Chondrocyte (in vitro differentiated cells): ENCODE measurements at places on chromosomes 3 and 15. TPM values are rescaled to one million over a fixed set of nuclear protein-coding genes. Genes with fewer than 3 reads are reported as not detected.

GRCh38 chr3:46812237-46812791 is 50.9 kb downstream of the MYL3 start:
- DNase-seq: no peak
- H3K27me3 ChIP-seq: peaks cover 32% of the 10 kb centered on the region
- H3K4me1 ChIP-seq: peaks cover 4% of the 10 kb centered on the region

ZNF662 gene
- not detected in 3 replicates for total RNA-seq

DNA sequence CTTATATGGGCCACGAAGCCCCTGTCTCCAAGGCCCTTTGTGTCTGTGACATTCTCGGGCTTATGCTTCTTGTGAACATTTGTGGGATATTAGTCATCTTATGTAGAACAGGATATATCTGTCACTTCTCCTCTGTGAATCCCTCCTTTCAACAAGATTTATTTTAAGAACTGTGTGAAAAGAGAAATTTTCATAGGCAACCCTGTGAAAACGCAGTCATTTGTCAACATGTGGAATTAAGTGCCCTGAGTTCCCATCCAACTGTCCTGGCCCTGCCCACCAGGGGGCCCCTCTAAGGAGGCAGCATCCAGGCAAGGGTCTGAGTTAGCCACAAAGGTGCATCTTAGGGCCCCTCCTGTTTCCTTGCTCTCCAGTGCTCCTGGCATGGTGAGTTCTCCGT is 76.8 kb upstream of the CHRNA7 start:
- no peaks in the 10 kb centered on the region for H3K4me1 ChIP-seq
- H3K36me3 ChIP-seq: no peaks in the 10 kb centered on the region
- H3K27ac ChIP-seq: no peak overlapping the region
- H3K4me3 ChIP-seq: no peak overlapping the region
- H3K27me3 ChIP-seq: peaks cover 6% of the 10 kb centered on the region
- no peak for DNase-seq

DNA sequence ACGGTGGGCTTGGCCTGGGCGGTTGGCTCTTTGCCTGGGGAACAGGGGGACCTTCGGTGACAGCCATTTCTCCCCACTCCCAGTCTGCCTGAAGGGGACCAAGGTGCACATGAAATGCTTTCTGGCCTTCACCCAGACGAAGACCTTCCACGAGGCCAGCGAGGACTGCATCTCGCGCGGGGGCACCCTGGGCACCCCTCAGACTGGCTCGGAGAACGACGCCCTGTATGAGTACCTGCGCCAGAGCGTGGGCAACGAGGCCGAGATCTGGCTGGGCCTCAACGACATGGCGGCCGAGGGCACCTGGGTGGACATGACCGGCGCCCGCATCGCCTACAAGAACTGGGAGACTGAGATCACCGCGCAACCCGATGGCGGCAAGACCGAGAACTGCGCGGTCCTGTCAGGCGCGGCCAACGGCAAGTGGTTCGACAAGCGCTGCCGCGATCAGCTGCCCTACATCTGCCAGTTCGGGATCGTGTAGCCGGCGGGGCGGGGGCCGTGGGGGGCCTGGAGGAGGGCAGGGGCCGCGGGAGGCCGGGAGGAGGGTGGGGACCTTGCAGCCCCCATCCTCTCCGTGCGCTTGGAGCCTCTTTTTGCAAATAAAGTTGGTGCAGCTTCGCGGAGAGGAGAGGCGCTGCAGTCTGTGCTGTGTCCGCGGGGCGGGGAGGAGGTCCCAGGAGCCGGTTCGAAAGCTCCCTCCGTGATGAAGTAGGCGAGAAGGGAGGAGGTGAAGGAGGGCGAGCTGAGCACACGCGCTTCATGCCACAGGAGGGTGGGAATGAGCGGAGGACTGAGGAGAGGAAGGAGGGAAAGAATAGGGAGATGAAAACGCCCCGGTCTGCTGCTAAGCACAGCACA is 9.6 kb downstream of the CLEC3B start:
- H3K4me1 ChIP-seq: peaks cover 37% of the 10 kb centered on the region
- H3K27ac ChIP-seq: peak overlapping the region; percentile 79
- DNase-seq: peak; percentile 90
- H3K36me3 ChIP-seq: peaks cover 5% of the 10 kb centered on the region
- H3K27me3 ChIP-seq: no peaks in the 10 kb centered on the region

- no peaks in the 10 kb centered on the region for H3K27me3 ChIP-seq
- no peak for DNase-seq
- no peak overlapping the region for H3K4me3 ChIP-seq
- peaks cover 90% of the 10 kb centered on the region for H3K4me1 ChIP-seq
- H3K27ac ChIP-seq: peak overlapping the region; percentile 84
Observed at GRCh38 chr3:8458238-8458661, 43.4 kb upstream of the LMCD1 start.

MEF2A gene
- 138 to 191 TPM (median 184 TPM) in 3 replicates for total RNA-seq

GP9 gene
- not detected in 3 replicates for total RNA-seq

STT3B gene
- 113 to 119 TPM (median 118 TPM) in 3 replicates for total RNA-seq

DNA sequence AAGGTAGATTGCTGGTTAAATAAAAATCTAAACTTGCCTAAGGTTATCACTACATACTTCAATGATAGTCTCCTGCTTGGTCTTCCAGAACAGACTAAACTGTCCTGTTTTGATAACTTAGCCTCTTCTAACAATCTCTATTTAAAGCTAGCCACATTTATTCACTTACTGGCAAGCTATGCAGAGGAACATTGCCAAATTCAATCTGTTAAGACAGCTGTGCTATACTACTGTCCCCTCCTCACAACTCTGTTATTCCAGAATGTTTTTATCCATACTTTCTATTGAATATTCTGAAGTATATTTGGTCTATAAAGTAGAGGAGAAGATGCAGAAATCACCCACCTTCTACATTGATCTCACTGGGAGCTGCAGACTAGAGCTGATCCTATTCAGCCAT is 594.0 kb upstream of the CCDC54 start:
- H3K27ac ChIP-seq: no peak overlapping the region
- H3K36me3 ChIP-seq: no peaks in the 10 kb centered on the region
- no peaks in the 10 kb centered on the region for H3K27me3 ChIP-seq
- H3K4me1 ChIP-seq: no peaks in the 10 kb centered on the region
- H3K4me3 ChIP-seq: no peak overlapping the region

DNA sequence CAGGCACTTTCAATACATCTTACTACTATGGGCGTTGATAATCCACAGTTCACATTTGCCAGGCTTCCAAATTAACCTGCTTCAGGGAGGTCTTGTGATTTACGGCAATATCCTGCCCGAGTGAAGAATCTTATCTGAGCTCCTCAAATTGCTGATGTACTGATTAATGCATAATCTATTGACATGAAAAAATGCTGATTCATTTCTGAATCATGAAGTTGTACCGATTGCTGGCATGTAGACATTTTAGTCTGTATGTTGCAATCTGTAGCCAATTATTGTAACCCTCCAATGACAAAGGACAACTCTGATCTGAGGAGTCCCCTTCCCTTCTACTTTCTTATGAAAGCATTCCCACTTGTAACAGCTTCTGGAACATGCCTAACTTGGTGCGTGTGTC is 97.2 kb downstream of the SEC22A start:
- H3K4me1 ChIP-seq: no peaks in the 10 kb centered on the region
- DNase-seq: no peak
- H3K27ac ChIP-seq: no peak overlapping the region
- H3K4me3 ChIP-seq: no peak overlapping the region

DNA sequence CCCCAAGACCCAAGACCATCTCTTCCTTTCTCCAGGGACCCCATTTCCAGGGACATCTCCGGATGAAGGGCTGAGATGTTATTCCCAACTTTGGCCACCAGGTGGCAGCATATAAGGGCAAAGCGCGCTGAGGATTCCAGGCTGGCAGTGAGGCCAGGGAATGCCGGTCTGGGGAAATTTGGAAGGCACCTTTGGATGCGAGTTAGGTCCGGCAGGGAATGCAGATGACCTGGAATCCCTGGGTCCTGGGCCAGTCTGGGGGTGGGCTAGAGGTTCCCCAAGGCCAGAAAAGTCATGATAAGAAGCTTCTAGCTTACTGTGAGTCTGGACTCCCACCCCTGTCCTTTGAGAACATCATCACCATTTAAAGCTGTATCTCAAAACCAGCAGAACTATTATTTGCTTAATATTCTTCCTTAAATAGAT is 1.6 kb upstream of the CHST13 start:
- H3K27me3 ChIP-seq: peaks cover 19% of the 10 kb centered on the region
- no peak overlapping the region for H3K4me3 ChIP-seq
- H3K27ac ChIP-seq: no peak overlapping the region
- no peaks in the 10 kb centered on the region for H3K36me3 ChIP-seq

DNA sequence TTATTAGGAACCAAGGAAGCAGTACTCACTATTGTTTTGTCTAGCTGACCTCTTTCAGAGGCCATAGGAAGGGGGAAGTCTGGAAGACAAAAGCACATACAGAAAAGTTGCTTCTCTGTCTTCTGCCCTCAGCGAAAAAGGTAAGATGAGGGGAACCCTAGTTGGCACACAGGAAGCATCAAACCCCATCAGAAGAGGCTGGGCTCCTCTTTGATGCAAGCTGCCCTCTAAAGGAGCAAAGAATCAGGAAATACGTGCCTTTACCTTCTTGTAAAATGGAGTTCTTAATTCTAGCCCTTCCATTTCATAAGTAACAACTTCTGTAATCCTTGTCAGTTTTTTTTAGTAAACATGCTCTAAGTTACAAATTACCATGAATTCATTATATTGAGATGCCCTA is 12.5 kb downstream of the SPINK8 start:
- peaks cover 22% of the 10 kb centered on the region for H3K27me3 ChIP-seq
- no peak overlapping the region for H3K27ac ChIP-seq
- no peak for DNase-seq
- no peak overlapping the region for H3K4me3 ChIP-seq

DNA sequence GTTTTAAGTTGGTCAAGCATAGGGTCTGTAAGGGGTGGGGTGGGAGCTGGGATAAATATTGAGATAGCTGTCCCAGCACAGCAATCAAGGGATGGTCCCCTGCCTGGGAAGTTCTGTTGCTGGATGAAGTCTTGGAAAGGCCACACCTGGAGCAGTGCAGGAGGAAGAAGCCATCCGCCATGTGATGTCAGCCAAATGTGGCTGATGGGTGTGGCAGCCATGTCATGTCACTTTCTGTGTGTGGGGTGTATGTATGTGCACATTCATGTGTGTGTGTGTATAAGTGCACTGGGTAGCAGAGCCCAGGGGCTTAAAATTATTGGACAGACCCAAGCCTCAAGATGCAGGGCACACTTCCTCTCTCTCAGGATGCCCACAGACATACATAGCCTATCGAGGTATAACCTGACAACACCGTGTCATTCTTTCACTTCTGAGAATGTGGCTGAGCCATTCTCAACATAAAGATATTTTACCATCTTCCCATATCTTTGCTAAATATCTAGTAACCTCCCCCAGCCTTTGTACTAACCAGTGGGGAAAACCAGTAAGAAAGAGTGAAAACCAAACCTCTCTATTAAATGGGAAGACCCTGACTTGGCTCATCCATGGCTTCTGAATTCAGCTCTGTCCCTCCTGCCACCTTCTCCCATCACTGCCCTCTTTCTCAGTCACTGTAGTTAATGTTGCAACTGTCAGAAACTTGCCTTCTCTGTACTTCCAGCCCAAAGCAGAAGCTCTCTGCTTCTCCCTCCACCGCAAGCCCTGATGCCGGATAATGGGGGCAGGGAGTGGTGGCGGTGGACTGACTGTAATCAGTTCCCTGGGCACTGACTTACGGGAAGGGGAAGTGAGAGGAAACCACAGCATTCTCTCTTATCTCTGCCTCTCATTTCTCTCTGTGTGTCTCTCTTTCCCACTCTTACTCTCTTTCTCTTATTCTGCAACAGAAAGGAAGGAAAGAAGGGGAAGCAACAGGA is 11.2 kb downstream of the TNFSF10 start:
- H3K27me3 ChIP-seq: peaks cover 16% of the 10 kb centered on the region
- no peak overlapping the region for H3K27ac ChIP-seq
- H3K4me3 ChIP-seq: no peak overlapping the region
- DNase-seq: no peak

GOLGB1 gene
- 63.6 to 88.0 TPM (median 65.0 TPM) in 3 replicates for total RNA-seq

- H3K4me3 ChIP-seq: no peak overlapping the region
- H3K4me1 ChIP-seq: no peaks in the 10 kb centered on the region
- peaks cover 46% of the 10 kb centered on the region for H3K36me3 ChIP-seq
- H3K27me3 ChIP-seq: no peaks in the 10 kb centered on the region
- H3K27ac ChIP-seq: no peak overlapping the region
Observed at GRCh38 chr15:39987821-39988220, 51.2 kb downstream of the SRP14 start.

CCR4 gene
- total RNA-seq: not detected in 3 replicates

GRCh38 chr15:101324524-101325177 is 29.6 kb upstream of the SNRPA1 start:
- no peak overlapping the region for H3K4me3 ChIP-seq
- no peak for DNase-seq
- no peak overlapping the region for H3K27ac ChIP-seq
- peaks cover 37% of the 10 kb centered on the region for H3K27me3 ChIP-seq

DNA sequence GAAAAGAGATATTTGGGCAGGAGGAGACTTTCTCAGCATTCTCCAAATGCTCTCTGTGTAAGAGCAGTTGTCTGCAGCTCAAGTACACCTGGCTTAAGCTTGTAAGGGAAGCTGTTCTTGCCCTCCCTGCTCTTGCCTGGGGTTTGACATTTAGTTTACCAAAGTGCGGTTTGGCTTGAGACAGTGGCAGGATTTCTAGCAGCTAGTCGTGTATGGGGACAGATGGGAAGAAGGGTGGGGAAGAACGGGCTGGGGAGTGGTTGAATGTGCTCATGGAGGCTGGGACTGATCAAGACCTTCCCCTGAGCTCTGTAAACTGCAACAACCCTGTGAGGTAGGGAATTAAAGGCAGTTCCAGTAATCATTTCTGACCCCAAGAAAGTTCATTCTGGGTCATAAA is 39.8 kb downstream of the SQOR start:
- H3K27ac ChIP-seq: no peak overlapping the region
- H3K36me3 ChIP-seq: peaks cover 16% of the 10 kb centered on the region
- H3K4me3 ChIP-seq: no peak overlapping the region
- H3K27me3 ChIP-seq: no peaks in the 10 kb centered on the region
- DNase-seq: no peak

GRCh38 chr3:126508564-126508964 is 9.0 kb downstream of the UROC1 start:
- H3K27me3 ChIP-seq: peaks cover 20% of the 10 kb centered on the region
- no peaks in the 10 kb centered on the region for H3K4me1 ChIP-seq
- H3K4me3 ChIP-seq: no peak overlapping the region
- H3K36me3 ChIP-seq: no peaks in the 10 kb centered on the region
- peak; percentile 73 for DNase-seq

DNASE1L3 gene
- not detected in 3 replicates for total RNA-seq

DNA sequence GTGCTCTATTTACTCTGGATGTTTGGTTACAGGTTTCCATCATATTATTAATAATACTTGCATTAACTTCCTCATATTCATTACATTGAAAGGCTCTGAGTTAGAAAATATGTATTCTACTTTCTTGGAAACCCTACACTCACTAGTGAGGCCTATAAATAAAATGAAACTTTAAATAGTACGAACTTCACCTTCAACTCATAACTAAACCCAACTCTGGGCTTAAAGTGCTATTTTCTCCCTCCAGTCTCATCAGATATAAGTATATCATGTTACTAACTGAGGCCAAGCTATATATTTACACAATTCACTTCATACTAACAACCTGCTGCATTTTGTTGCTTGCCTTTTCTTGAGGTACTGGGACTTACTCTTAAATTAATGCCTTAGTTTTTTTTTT is 306.7 kb downstream of the TIGIT start:
- peak overlapping the region; percentile 50 for H3K27ac ChIP-seq
- peaks cover 25% of the 10 kb centered on the region for H3K4me1 ChIP-seq
- no peak overlapping the region for H3K4me3 ChIP-seq
- H3K27me3 ChIP-seq: no peaks in the 10 kb centered on the region
- DNase-seq: no peak

B3GALNT1 gene
- total RNA-seq: 14.1 to 24.8 TPM (median 22.0 TPM) in 3 replicates

STARD9 gene
- total RNA-seq: 13.6 to 15.5 TPM (median 14.9 TPM) in 3 replicates
